ENCODE measurements at places on chromosomes 5 and 9. TPM values are rescaled to one million over a fixed set of nuclear protein-coding genes. Genes with fewer than 3 reads are reported as not detected.

The OBP2A gene
- polyA plus RNA-seq = not detected

The XRCC4 gene
- 9.1 TPM for polyA plus RNA-seq

The NPDC1 gene
- polyA plus RNA-seq = 276 TPM

The LCN6 gene
- polyA plus RNA-seq = not detected

The AGXT2 gene
- 0.21 TPM for polyA plus RNA-seq

The KIF12 gene
- polyA plus RNA-seq = 5.3 TPM

The DELE1 gene
- polyA plus RNA-seq = 72.2 TPM

The SECISBP2 gene
- 56.4 TPM for polyA plus RNA-seq

The GABRA1 gene
- polyA plus RNA-seq = 12.9 TPM

The SH3TC2 gene
- polyA plus RNA-seq = 4.0 TPM

The PCDHA1 gene
- 9.7 TPM for polyA plus RNA-seq

The SARDH gene
- 10.5 TPM for polyA plus RNA-seq

The KIAA0825 gene
- 2.9 TPM for polyA plus RNA-seq

The WNK2 gene
- 101 TPM for polyA plus RNA-seq

The C9orf50 gene
- 0.59 TPM for polyA plus RNA-seq

The CER1 gene
- 0.78 TPM for polyA plus RNA-seq

The GNA14 gene
- 4.8 TPM for polyA plus RNA-seq

The SELENOP gene
- polyA plus RNA-seq = 71.7 TPM

The SNAPC3 gene
- 48.8 TPM for polyA plus RNA-seq

The ENC1 gene
- 314 TPM for polyA plus RNA-seq

The SLC34A3 gene
- polyA plus RNA-seq = 1.6 TPM

The NEURL1B gene
- 17.1 TPM for polyA plus RNA-seq

The GPSM1 gene
- 116 TPM for polyA plus RNA-seq

The NDUFS6 gene
- 92.2 TPM for polyA plus RNA-seq

The SLC6A19 gene
- polyA plus RNA-seq = 0.39 TPM

The ZNG1A gene
- 38.9 TPM for polyA plus RNA-seq

The RXRA gene
- 30.4 TPM for polyA plus RNA-seq

The CA9 gene
- polyA plus RNA-seq = 0.96 TPM

The SPATA31D4 gene
- not detected for polyA plus RNA-seq

The BTNL3 gene
- polyA plus RNA-seq = not detected

The SPATA24 gene
- polyA plus RNA-seq = 9.9 TPM

The ANXA2R gene
- 1.2 TPM for polyA plus RNA-seq

The FYB1 gene
- polyA plus RNA-seq = 12.7 TPM

The SLC1A1 gene
- 53.8 TPM for polyA plus RNA-seq

The INSYN2B gene
- polyA plus RNA-seq = 3.2 TPM

The SLC6A3 gene
- polyA plus RNA-seq = 1.9 TPM

The ZNF189 gene
- polyA plus RNA-seq = 31.7 TPM

The LCN10 gene
- not detected for polyA plus RNA-seq

The DMRT3 gene
- 1.0 TPM for polyA plus RNA-seq

The CCL28 gene
- polyA plus RNA-seq = 2.4 TPM

The NR2F1-AS1 gene
- polyA plus RNA-seq = 65.7 TPM

The IFNB1 gene
- not detected for polyA plus RNA-seq

The PCDHGA5 gene
- polyA plus RNA-seq = 14.0 TPM

The HK3 gene
- polyA plus RNA-seq = 1.6 TPM

The IRX2 gene
- 23.2 TPM for polyA plus RNA-seq

The MOB3B gene
- polyA plus RNA-seq = 20.2 TPM

The QRFP gene
- polyA plus RNA-seq = 0.54 TPM

The ASS1 gene
- polyA plus RNA-seq = 40.2 TPM

Data from spinal cord (tissue), 10 donors.